ENCODE measurements at places on chromosomes 2 and 18.

- no peak for DNase-seq
Measured at GRCh38 chr2:223122781-223123180, 70.8 kb downstream of the KCNE4 start.

DNA sequence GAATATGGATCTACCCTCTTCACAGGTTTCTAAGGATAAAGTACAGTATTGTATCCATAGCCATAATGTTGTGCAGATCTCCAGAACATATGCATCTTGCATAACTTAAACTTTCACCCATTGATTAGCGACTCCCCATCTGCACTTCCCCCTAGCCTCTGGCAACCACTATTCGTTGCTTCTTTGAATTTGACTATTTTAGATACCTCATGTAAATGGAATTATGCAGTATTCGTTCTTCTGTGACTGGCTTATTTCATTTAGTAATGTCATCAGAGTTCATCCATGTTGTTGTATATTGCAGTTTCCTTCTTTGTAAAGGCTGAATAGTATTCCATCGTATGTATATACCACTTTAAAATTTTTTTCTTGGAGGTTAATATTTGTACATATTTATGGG, 128.9 kb downstream of the SMAD7 start:
- DNase-seq = no peak

GRCh38 chr2:85522090-85522647, 16.8 kb upstream of the MAT2A start:
- no peak for DNase-seq

DNA sequence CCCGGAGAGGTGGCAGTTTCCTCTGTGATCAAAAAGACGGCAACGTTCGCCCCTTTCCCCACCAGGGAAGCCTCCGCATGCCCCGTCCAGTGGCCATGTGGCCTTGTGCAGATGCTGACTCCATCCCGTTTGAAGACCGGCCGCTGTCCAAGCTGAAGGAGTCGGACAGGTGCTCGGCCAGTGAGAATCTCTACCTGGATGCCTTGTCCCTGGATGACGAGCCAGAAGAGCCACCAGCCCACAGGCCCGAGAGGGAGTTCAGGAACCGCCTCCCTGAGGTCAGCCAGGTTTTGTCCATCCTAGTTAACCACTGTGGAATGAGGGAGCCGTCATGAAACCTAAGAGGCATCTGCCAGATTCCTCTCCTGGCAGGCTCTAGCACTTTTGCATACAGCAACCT, 113.6 kb downstream of the MTCL1 start:
- DNase-seq = no peak

DNA sequence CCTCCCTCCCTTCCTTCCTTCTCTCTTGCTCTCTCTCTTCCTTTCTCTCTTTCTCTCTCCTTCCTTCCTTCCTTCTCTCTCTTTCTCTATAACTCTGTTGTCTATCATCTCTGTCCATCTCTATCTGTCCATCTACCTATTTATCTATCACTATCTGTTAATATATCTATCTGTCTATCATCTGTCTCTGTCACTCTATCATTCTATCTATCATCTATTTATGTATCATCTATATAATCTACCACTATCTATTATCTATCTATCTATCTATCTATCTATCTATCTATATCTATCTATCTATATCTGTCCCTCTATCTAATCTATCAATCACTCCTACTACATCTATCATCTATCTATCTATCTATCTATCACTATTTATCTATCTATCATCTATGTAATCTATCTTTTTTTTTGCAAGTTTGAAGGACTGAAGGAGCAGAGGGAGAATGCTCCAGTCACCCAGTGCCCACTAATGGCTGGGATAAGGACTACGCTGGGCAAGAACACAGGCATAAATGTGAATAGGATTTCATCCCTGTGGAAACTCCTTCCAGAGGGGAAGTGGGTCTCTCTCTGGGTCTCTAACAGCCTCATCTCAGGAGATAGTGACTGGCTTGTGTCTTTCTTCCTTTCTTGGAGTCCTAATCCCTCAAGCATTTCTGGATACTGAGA, 427.0 kb downstream of the LPIN1 start:
- DNase-seq = no peak

DNA sequence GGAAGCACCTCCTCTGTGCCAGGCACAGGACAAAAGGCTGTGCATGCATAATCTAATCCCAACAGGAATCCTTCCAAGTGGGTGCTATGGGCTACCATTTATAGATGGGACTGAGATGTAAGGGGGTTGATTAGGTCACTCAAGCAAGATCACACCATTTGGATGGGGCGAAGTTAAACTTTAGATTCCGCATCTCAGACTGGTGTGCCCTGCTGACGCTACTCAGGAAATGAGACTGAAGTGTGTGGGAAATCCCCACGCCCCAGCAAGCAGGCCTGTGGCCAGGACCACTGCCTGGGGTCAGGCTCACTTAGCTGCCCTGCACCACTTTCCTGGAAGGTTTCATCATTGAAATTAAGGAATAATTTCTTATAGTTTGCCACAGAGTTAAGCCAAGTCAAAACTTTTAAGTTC, 70.5 kb upstream of the PPP1CB start:
- DNase-seq = no peak

- no peak for DNase-seq
Measured at GRCh38 chr2:61670591-61671501, 132.7 kb upstream of the XPO1 start.

DNA sequence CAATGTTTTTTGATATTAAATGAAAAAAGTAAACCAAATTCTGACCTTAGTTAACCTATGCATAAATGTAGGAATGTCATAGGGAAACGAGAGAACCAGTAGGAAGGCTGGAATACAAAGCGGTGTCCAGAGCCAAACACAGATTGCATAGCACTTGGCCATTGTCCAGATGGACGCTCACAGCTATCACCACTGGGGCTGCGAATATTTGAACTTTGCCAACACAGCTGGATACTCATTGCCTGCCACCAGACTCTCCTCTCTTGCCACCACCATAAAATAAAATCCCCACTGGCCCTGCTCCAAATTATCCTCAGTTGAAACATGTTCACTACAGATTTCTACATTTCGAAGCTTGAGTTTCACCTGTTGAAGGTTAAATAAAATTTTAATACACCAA, 159.3 kb upstream of the GULP1 start:
- DNase-seq = no peak

- DNase-seq = no peak
Measured at GRCh38 chr18:74624466-74624865, 26.8 kb downstream of the ZNF407 start.

- no peak for DNase-seq
Measured at GRCh38 chr2:241320394-241320793, 4.7 kb downstream of the SEPTIN2 start.

All from GM04503 (cell line).